ENCODE measurements at places on chromosomes 7 and 10.

- no peak for DNase-seq
These were observed 3.0 kb downstream of the GCC1 start for GRCh38 chr7:127582361-127582760.

GRCh38 chr7:122988333-122988732 lies 7.2 kb downstream of the TAS2R16 start:
- no peak for DNase-seq

DNA sequence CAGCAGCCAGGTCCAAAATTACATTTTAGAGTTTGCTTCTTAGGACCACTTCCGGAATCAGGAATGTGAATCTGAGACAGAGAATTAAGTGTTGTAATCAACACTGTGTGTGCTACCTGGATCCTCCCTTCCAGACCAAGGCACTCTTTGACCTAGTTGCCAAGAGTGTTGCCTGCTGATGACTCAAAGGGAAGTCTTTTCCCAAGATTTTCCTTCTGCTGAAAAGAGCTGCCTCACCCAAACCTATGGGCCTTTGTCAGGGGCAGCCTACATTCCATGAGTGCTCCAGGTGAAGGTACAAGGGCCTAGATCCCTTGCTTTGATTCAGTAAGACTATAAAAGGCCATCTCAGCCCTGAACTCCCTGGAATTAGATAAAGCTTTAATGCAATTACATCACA lies 712.5 kb upstream of the ANKRD30A start:
- no peak for DNase-seq

DNA sequence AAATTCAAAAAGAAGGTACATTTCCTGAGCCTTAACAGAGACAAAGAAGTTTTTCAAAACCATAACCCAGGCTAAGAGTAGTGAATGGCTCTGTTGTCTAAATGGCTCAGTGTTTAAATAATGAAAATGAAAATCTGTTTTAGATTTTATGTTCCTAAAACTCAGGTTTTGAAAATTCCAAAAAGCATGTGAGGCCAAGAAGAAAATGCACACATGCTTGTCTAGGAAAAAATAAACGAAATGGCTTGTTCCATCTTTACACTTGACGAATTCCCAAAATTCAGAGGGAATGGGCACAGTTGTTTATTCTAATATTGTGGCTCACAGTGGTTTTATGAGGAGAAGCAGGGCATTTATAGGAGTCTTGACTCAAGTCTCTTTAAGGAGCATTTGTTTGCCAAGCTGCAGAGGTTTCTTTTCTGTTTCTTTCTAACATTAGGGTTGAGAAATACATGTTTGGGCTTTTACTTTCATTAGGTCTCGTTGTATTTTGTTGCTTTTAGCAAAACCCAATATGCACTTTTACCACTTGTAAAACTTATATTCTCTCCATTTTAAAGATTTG lies 527.6 kb upstream of the ANKRD30A start:
- DNase-seq = no peak

DNA sequence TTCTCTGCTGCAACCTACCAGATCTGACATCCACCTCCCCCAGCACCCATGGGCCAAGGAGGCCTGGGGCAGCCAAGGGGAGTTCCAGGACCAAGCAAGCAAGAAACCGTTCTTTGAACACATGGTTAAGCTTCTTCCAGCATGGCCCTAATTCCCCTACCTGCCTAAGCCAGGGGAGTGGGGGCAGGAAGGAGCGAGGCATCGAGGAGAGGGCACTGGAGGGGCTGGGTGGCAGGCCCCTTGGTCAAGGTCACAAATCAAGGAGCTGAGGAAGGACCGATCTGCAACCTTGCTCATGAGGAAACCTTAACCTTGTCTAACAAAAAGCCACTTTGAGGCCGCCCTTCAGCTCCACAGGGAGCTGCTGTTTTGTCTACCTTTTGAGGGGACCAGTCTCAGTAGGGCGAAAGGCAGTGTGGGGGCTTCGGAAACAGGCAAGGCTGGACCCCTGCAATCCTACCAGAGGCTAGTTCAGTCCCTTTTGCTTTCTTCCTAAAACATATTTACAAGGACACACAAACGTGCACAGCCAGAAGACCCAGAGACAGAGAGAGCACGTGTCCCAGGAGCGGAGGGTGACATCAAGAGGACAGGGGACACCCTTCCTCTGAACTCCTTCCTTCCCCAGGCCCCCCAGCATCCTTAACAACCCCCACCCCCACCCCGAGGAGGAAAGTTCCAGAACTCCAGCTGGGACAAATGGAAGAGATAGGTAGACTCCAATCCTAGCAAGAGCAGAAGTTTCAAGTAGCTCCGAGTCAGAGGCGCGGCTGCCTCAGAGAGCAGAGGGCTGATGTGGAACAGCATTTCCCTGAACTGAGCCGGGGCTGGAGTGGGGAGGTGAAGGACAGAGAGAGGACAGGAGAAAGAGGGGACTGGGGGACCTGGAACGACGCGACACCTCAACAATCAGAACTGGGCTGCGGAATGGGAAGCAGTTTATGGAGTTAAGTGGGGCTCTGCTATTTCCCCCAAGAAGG lies 28.2 kb downstream of the SPOCK2 start:
- no peak for DNase-seq

DNA sequence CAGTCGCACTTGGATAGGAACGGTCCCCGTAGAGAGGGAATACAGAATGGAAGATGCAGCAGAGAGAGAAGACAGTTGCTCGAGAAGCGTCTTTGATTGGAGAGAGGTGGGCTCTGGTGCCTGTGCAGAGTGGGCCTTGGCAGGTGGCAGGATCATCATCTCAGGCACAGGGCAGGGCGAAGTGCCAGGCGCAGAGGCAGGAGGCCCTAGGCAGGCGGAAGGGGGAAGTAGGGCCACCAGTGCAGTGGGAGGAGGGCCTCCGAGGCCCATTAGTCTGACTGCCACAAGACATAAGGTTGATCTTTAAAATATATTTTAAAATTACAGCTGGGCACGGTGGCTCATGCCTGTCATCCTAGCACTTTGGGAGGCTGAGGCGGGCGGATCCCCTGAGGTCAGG lies 10.1 kb downstream of the CARD11 start:
- no peak for DNase-seq

DNA sequence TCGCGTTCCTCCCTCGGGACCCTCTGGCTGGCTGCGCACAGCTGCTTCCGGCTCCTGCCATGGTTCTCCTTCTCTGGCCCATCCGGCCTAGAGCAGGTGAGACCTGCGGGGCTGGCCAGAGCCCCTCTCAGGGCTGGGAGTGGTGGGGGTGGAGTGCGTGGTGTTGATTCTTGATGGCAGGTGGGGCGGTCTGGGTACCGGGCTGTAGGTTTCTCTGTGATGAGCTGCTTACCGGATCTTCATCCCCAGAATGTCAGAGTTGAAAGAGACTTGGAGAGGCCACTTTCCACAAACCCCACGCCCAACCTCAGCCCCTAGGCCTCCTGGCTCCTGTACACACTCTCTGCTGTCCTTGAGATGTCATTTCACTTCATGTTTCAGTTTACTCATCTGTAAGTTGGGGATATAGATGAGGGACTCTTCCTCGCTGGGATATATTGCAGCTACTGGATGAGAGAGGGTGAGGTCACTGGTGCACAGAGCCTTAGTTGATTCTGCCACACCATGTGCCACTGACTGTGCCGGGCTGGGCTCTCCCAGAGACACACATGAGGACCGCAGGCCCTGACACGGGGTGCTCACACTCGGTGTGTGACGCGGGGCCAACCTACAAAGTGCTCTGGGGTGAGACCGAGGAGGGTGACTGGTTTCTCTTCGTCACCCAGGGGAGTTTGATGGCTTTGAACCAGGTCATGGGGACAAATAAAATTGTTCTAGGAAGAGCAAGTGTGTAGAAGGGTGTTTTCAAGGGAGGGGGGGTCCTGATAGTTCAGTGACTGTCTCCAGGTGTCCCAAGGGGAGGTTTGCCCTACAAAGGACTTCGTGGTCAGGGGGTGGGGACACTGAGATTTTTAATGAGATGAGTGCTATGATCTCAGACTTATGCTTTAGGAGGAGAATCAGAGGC lies 29.5 kb downstream of the ZNF775 start:
- no peak for DNase-seq

DNA sequence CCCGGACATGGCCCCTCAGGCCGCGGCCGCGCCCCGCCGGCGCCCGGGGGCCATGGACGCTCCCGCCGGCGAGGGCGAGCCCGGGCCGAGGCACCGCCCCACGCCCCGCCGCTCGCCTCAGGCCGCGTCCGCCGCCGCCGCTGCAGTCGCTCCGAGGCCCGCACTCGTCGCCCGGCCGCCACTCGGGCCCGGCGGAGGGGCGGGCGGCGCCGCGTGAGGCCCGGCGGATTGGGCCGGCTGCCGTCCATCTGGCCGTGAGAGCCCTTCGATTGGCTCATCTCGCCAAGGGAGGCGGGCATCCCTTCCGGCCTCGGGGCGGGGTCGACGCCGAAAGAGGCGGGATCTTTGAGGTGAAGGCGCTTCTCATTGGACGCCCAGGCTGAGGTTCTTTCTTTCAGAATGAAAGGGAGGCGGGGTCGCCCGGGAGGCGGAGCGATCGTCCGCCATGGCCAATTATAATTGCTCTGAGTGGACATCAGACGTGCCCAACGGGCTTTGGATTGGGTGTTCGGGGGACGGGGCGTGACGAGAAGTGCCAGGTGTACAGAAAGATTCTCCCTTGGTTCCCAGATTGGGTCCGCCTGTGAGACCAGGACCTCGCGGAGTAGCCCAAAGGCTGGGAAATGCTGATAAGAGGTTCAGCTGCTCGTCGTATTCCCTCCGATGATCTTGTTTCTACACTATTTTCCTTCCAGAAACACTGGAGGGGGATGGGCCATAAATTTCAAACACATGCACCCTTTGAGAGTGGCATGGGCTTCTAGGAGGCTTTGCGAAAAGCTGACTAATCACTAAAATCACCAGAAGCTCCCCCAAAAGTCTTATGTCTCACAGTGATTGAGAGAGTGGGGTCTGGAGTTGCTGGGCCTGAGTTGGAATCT lies at the start of gene GNA12:
Gene GNA12, minus strand, starts transcription at position 156 of the 881 bp plus-strand sequence. Its CDS starts 147 bp downstream, at position 9.
- peak; percentile 99 for DNase-seq

GRCh38 chr7:79513261-79513660 lies 59.8 kb upstream of the MAGI2 start:
- DNase-seq = no peak

DNA sequence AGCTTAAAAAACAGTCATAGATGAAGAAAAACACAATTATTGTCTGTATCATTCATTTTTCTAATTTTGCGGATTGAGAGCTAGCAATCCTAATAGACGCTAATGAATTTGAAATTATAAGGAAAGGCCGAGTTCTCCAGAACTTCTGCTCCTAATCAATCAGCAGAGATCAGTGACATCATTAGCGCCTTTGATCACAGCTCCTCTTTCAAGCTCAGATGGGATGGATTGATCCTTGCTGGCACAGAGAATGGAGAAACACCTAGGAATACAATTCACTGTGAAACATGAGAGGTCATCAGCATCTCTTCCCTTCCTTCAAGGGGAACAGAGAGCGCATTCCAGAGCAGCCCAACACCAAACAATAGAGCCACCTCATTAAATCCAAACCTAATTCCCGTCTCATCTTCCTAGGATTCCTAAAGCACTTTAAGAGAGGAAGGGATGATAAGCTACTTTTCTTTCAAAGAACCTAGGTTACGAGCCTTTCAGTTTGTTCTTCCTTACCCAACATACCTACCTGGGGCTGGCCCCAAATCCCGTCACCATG lies 24.4 kb downstream of the GLI3 start:
- no peak for DNase-seq

- no peak for DNase-seq
These were observed 26.8 kb downstream of the GOLGA7B start for GRCh38 chr10:97876402-97876801.

DNA sequence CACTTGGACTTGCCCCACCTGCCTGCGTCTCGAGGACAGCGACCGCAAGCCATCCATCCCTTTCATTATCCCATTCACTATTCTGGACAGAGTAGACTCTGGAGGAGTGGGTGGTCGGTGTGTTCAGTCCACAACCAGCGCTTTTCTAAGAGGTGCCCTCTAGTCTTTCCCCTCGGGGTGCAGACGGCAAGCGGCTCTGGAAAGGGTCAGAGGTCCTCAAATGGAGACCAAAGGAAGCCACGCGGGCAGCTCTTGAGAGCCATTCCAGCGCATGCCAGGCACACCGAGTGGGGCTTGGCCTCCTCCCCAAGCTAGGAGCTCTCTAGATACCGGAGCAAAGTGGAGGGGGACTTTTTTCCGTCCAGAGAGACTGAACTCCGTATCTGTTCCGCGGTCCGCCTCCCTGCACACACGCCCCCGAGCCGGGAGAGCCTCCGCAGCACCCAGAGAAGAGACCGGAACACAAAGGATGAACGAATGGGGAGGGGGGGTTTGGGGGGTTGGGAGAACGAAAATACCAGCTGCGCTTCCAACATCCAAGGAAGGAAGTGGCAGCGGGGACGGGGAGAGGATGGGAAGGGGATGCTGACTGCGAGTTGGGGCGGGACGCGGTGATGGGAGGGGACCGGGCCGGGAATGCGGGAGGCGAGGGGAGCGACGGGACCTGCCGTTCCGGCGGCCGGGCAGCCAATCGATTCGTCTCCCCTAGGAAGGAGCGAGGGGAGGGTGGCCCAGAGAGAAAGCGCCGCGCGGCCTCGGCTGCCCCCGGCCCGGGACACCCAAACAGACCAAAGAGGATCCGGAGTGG lies 515 bp downstream of the GSDME start:
- DNase-seq = peak; percentile 15

DNA sequence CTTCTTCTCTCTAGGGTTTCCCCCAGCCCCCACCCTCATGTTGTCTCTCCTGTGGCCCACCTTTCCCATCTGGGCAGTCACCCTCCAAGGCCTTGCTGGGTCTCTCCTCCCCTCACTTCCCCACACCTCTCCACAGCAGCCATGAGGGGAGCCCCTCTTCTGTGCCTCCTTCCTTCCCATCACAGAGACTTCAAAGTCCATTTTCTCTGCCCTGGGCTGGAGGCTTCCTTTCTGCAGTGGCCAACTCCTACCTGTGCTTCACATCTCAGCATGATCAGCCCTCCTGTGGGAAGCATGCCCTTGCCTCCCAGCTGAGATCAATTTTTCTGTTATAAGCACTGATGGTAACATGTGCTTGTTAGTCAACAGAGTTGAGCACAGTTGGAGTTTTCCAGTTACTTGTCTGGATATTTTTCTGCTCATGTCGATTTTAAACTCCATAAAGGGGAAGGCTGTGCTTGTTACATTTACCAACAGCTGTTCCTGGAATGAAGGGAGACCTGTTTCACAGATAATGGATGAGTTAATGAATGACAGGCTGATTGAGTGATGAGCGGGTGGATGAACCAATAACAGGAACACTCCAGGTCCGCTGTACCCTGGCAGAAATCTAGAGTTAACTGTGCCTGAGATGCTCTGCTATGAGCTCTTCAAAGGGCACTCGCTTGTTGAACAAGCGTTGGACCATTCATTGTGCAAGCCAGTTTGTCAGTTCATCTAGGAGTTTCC lies 71.4 kb upstream of the PRSS58 start:
- no peak for DNase-seq

DNA sequence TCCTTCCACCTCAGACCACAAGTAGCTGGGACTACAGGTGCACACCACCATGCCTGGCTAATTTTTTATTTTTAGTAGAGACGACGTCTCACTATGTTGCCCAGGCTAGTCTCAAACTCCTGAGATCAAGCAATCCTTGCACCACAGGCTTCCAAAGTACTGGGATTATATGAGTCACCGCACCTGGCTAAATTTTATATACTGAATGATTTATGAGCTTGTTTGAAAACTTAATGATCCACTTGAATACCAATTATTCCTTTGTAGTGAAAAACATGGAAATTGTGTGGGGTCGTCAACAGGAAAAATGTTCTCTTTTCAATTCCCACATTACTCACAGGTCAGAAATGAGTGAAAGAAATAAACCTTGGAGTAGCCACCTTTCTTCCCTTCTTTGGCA lies 31.3 kb downstream of the RAPGEF5 start:
- no peak for DNase-seq
